ENCODE measurements at places on chromosomes 5 and 9.

DNA sequence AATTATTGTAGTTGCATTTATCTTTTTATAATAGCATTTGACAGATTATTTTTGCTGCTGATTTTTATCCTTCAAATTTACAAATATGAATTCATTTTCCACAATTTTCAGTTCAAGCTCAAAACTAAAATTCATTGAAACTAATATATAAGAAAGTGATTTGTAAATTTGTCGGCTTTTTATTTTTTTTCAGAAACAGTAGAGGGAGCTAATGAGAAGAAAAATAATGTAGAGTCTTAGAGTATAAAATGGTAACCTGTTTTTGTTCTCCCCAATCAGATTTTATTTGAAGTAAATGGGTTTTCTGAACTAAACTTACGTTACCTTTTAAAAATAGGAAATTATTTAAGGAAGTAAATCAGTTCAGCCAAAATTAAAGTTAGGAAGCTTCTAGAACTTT lies 19.2 kb downstream of the PRRC1 start:
- DNase-seq = no peak

DNA sequence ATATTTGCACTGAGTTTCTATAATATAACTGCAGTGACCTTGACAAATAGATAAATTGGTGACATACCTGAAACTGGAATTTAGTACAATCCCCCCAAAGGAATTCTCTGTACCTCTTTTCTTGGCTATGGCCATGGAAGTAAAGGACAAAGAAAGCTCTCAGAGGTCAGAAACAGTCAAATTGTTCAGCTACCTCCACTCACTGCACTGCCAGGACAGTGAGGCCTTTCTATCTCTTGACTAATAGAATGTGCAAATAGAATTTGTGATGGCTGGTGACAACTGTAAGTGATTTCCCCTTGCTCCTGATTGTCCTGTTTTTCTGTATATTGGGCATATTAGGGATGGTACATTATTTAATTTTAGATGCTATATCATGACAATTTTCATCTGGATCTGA lies 67.1 kb downstream of the CCDC192 start:
- no peak for DNase-seq

DNA sequence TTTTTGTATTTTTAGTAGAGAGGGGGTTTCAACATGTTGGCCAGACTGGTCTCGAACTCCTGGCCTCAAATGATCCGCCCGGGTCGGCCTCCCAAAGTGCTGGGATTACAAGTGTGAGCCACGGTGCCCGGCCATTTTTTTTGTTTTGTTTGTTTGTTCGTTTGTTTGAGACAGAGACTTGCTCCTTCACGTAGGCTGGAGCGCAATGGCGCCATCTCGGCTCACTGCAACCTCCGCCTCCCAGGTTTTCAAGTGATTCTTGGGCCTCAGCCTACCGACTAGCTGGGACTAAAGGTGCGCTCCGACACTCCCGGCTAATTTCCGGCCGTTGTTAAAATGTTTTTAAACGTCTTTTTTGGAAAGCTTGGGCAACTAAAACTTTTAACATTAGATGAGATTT lies 54.0 kb downstream of the SHOC1 start:
- no peak for DNase-seq

GRCh38 chr9:17574342-17574741 lies 4.5 kb upstream of the SH3GL2 start:
- DNase-seq = no peak

DNA sequence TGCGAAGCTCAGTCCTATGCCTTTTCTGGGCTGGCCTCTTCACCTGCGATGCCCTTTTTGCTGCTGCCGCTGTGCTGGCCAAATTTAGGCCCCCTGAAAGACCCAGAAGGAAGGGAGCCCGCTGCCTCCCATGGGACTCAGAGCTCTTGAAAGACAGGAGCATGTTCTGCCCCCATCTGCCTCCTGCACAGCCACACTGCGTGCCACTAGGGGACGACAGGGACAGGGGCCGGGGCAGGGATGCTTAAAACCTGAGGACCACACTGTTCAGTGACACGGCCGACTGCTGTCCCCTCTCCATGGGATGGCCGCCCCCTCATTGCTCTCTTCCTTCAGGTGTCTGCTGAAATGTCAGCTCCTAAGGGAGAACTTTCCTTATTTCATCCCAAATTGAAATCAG lies 132.4 kb downstream of the ADAMTS2 start:
- no peak for DNase-seq

DNA sequence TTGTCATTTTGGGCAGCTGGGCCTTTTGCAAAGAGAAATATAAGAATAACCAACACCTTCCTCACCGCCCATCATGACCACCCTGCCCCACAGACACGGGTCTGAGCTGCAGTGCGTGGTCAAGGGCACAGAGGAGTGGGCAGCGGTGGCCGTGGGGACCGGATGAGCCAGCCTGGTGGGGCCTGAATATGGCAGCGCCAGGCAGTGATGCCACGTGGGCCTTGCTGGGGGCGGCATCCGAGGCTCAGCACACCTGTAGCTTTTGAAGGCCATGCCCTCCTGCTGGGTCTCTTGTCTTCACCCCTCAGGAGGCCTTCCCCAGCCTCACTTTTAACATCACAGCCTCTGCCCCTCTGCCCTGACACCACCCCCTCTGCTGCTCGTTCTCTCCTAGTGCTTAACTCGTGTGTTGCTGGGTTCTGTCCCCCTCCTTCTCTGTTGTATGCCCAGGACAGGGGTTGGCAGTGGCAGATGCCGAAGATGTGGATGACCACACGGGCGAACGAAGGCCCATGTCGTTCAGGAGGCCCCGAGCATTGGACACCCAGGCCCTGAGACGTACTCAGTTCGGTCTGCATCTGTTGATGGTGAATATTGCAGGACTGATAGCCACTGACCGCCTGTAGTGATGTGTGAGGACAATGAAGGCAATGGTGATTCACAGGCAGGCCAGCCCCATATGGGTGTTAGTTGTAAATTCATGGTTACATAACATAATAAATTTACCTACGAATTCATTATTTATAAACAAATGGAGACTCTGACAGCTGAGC lies 46.0 kb downstream of the AHRR start:
- no peak for DNase-seq

DNA sequence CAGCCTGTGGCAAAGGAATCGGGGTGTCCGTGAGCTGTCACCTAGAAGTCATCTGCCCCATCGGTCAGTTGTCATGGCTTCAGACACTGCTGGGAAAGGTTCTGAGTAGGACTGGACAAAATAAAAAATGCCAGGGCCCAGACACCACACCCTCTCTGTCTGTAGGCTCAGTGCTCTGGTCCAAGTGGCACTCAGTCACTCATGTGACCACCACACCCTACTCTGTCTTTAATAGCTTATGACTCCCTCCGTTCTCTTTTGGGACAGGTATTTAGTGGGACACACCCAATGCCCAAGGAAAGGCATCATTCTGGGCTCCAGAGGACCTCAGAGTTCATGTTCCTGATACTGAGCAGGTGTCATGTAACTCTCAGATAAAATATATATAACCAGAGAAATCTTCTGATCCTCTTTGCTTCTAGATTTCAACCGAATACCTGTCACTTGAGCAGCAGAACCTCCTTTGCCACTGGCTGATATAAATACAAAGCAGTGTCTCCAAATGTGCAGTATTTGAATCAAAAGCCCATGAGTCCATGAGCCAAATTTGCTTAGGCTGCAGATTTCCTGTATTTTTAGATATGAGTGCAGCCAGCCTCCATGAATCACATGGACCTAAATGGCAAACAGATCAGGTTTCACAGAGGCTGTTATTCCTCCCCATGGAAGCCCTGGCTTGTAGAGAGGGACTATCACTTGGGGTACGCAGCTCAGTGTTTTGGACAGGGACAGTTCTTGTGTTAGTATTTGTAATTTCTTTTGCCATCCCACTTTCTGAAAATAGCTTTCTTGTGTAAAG lies 272.0 kb downstream of the ARHGAP26 start:
- DNase-seq = peak; percentile 59

- no peak for DNase-seq
These were observed 78.5 kb downstream of the CACNA1B start for GRCh38 chr9:137956039-137956438.

DNA sequence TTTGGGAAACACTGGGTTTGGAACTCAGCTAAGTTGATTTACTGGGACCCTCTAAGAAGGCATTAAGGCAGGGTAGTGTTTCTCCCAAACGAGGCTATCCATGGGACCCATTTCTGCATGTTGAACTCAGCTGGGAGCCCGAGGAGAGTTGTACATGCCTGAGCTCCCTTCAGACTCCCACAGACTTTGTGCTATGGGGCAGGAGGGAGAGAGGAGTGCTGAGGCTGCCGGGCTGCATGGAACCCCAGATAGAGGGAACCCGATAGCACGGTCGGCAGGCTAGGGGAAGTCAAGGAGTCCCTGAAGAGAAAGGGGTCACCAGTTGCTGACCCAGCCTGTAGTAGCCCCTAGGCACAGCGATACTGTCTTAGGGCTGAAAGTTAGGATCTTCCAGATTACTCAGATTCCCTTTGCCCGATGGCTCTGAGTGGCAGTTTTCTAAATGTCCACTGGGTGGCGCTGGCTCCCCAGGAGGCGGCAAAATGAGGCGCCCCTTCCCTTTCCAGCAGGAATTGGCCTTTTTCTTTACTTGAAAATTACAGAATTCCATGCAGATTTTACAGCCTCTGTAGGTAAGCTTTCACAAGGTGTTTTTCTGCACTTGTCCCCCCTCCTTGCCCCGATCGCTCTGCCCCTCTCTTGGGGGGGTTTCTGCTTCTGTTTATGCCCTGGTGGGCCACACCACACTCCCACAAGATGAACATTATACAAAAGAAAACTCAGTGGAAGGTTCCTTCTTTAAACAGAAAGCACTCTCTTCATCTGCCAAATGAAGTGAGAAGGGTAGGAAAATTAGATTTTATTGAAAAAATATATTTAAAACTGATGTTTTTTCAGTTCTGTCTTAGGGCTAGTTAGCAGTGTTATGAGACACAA lies 17.8 kb downstream of the NANS start:
- no peak for DNase-seq

GRCh38 chr5:1521671-1522600 lies 1.8 kb downstream of the LPCAT1 start:
- no peak for DNase-seq

- no peak for DNase-seq
These were observed 72.2 kb downstream of the LHFPL2 start for GRCh38 chr5:78576376-78576775.

DNA sequence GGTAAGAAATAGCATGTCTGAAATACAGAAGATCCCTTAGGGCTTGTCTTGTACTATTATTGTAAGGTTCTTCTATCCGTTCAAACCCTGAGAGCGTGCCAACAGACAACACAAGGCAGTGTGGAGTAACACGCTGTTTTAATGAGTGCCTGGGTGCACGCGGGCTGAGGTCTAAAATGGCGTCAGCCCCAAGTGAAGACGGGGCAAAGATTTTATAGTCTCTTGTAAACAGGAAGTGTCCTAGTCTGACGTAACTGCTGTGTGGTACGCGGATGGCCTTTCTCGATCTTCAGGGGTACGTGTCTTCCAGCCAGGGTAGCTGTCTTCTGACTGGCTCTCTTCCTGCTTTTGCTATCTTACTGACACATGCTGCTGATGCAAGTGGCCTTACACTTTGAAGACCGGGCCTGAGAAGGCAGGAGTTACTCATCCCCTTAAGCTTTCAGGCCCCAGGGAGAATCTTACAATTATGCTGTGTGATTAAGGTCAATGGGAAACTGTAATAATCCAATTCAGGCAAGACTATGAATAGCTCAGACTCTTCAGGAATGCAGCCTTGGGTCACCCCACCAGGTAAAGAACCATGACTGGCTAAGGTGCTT lies 1812.0 kb upstream of the CDH9 start:
- DNase-seq = no peak

- no peak for DNase-seq
These were observed 96.5 kb upstream of the SLC25A48 start for GRCh38 chr5:135737701-135738563.

DNA sequence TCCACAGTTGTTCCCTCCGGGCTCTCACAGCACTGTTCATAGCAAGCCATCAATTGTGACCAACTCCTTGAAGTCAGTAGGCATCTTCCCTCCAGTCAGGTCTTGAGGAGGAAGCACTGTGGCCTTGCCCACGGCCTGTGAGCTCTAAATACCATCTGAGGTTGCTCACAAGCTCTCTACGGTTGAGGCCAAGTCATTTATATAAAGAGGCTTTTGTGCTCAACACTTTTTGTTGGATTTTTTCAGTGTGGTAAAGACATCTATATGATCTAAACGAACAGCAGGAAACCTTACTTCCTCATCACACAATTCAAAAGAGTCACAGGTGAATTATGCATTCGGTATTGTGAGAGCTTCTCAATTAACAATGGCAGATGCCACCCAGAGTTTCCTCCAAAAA lies 97.3 kb downstream of the ZNF462 start:
- no peak for DNase-seq

- no peak for DNase-seq
These were observed 656.8 kb upstream of the DMAC1 start for GRCh38 chr9:8456344-8456743.

DNA sequence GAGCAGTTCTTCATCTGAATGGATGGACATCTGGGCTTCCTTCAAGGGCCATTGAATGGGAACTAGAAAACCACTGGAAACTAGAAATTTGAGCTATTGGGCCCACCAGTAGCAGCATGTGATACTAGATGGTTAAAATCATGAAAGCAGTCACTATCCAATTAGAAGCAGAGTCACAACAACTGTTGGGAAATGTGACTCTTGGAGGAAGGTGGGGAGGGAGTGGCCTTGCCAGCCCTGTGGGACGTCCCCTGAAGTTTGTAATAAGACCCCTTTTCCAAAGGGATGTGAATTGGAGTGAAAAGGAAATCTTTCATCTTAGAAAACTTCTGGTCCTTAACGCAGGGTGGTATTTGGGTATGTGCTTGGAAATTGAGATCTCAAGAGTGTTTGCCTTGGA lies 5.6 kb downstream of the RAB24 start:
- no peak for DNase-seq

- DNase-seq = no peak
These were observed 58.0 kb downstream of the GOLM1 start for GRCh38 chr9:86041311-86041741.

- no peak for DNase-seq
These were observed 4.4 kb upstream of the SHISAL2B start for GRCh38 chr5:64685866-64686265.

DNA sequence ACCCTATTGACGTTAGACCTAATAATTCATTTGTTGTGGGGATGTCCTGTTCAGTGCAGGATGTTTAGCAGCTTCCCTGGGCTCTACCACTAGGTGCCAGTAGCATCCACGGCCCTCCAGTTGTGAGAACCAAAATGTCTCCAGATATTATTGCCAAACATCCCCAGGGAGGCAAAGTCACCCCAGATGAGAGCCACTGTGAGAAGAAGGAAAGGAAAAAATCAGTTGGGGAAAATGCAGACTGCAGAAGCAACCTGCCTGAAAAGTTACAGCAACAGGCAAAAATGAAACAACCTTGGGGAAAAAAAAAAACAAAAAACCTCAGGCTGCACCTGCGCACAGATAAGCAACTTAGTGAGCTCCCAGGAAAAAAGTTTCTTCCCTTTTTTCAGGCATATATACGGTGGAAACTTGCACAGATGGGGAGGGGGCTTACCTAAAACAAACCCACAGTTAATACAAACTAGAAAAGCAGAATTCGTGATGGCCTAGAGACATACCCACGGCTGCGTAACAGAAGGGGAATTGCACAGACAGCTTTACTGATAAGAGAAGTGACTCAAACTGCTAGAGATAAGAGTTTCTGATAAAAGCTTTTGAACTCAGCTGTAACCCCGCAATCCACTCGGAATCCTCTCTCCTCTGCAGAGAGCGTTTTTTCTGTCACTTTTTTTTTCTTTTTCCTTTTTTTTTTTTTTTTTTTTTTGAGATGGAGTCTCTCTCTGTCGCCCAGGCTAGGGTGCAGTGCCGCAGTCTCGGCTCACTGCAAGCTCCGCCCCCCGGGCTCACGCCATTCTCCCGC lies 29.8 kb upstream of the FBP1 start:
- peak; percentile 72 for DNase-seq

- no peak for DNase-seq
These were observed 43.3 kb downstream of the PRDM6 start for GRCh38 chr5:123132316-123132715.

- no peak for DNase-seq
These were observed 903.8 kb downstream of the EFNA5 start for GRCh38 chr5:106766916-106767315.

All from SHP77 (cell line).